ENCODE measurements at places on chromosomes 5 and 9.

GRCh38 chr5:156582193-156582598, 255.2 kb downstream of the SGCD start:
- DNase-seq = no peak

DNA sequence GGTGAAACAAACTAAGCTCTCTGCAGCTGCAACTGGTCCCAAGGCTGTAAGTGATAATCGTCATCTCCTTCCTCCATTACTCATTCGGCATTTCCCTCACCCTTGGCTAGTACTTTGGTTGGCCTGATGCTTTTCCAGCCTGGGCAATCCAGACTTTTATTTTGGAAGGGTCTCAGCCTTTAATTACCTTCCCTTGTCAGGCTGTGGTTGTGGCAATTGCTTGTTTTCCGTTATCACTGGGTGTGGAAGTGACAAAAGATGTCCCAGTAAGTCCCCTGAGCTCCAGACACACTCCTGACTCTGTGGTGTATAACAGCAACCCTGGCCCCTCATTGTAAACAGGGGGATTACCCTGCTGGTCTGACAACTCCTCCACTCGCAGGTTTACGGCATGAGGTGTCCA, 6.3 kb upstream of the FAF2 start:
- no peak for DNase-seq

DNA sequence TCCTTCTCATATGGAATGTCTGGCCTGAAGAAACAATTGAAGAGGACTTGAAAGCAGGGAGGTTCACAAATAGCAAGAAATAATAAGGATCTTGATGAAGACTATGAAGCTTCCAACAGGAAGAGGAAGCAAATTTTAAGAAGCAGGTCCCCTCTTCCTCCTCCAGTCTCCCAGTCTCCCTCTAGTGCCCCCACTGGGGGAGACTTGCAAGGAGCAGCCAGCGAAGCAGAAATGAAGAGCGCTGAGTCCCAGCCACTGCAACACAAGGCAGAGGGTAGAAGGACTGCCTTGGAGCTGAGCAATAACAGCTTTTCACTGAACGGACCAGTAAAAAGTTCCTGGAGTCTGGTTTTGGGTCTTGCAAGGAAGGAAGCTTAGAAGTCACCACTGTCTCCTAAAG, 32.6 kb upstream of the ACO1 start:
- DNase-seq = no peak

GRCh38 chr5:168590666-168591065, 11.5 kb upstream of the PANK3 start:
- DNase-seq = no peak

DNA sequence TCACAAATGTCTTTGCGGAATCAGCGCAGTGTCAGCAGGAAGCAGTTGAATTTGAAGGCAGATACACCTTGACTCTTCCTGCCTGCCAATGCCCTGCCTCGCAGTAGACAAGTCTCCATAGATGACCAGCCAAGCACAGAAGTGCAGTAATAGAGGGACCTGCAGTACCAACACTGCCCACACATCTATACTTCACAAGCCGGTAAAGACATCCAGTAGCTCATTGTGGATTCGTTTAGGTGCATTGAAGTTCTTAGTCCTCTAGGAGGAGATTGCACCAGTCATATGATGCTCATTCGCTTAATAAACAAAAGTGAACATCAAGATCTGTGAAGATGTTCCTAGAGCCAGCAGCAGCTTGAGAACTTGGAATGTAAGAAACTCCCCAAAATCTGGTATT, 7.1 kb upstream of the IFNA2 start:
- DNase-seq = no peak

Data from CD4-positive, alpha-beta T cell treated with Interleukin-12 subunit alpha and Interleukin-12 subunit beta, for 1 hour (primary cell).